ENCODE measurements at places on chromosomes 1 and 21. TPM values are rescaled to one million over a fixed set of nuclear protein-coding genes. Genes with fewer than 3 reads are reported as not detected.
A peak's percentile ranks its signal among the peaks of the same experiment; 100 is the strongest.

DNA sequence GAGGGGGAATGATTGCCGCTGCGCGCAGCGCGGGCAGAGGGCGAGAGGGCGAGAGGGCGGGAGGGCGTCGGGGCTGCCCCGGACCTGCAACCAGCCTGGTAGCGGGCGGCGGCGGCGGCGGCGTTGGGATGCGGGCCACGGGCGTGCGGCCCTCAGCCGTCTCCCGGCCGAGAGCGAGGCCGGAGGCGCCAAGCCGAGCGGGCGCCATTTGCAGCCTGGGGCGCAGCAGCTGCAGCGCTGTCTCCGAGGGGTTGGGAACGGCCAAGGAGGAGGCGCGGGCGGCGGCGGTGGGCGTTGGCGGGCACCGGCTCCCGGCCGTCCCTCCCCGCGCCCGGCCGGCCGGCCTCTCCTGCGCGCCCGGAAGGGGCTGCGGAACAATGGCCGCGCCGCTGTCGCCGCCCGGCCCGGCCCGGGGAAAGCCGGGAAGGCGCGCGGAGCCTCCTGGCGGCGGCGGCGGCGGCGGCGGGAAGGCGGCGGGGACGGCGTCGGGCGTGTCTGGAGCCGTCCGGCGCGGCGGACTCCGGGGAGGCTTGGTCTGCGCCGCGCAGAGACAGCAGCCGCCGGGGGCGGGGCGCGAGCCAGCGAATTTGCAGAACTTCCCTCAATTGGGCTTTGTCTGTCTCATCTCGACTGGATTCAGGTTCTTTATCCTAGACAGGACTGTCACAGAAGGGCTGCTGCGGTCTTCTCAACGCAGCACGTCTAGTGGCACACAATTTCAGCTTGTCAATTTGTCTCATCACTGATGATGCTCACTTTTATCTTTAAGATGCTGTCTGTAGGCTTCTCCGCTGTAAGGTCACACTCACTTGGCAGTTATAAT, 35.7 kb downstream of the ZBTB8B start:
- peak; percentile 23 for DNase-seq

MMP23B gene
- polyA plus RNA-seq = 125 TPM

GRCh38 chr1:184480736-184481135, 93.9 kb downstream of the C1orf21 start:
- DNase-seq = no peak

DNA sequence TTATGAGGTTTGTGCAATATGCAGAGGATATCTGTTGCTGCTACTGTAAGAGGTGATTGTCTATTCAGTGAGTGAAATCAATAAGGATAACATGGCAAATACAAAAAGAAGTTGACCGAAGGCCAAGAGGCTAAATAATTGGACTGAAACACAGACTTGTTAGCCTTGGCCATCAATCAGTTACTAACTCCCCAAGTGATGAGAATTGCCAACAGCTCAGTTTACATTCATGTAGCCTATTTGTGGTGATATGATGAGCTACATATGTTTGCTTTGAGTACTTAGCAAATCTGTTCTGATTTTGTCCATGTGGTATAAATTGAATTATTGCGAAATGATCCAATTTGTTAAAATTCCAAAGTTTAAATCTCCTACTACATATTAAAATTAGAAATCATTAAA, 68.6 kb upstream of the VAV3 start:
- no peak for DNase-seq

PPM1J gene
- polyA plus RNA-seq = 0.88 TPM

CLIC6 gene
- polyA plus RNA-seq = 43.4 TPM

MRPL39 gene
- polyA plus RNA-seq = 37.2 TPM

RNU1-2 gene
- 2.7 TPM for polyA plus RNA-seq
